ENCODE measurements at places on chromosomes 13 and 19.

DNA sequence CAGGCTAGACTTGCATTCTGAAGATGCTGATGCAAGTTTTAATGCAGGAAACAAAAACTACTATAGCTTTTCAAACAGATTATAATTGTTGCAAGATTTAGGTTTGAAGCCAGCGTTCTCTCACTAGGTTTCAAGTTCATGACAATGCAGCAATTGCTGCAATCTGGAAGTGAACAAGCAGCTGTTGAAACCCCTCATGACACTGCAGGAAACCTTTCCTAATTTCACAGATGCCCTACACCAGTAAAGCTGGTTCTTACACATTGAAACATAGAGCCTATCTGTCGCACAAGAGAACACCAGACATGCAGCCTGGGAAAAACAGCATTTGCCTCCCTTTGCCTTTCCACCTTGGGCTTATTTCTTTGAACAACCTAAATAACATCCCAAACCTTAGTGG lies 1737.2 kb upstream of the MIR17HG start:
- DNase-seq: no peak

GRCh38 chr13:50404769-50405168 lies 389.5 kb downstream of the KCNRG start:
- DNase-seq: no peak

DNA sequence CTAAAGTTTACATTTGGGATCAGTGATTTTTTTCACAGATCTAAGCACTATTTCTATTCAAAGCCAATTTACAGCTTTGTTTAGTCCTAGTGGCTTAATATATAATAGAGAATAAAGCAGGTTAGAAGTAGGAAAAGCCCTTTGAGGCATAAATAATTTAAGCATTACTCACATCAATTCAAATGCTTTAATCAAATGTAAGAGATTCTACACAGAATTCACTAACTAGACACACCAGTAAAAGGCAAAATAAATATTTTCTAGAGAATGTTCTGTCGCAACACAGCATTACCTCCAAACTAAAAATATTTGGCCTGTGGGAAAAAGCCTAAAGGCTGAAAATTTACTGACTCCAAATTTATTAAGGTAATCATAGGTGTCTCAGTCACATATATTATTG lies 31.3 kb downstream of the KCTD12 start:
- peak; percentile 63 for DNase-seq

DNA sequence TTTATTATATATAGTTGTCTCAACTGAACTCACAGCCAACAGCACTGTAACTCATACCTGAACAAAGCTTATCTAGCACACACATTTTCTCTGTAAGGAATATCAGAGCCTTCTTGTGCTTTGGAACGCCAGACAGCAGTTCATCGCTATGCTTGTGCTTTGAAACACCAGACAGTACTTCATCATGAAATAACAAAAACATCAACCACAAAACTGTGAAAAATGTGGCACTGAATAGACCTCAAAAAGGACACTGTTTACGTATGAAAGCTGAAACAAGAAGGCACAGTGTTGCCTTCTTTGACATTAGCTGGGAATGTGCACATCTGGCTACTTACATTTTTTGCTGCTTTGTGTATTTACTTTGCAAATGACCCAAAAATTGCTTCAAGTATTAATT lies 160.2 kb downstream of the PDS5B start:
- DNase-seq: peak; percentile 11

GRCh38 chr19:46783670-46784069 lies 4.7 kb downstream of the SLC1A5 start:
- no peak for DNase-seq

- peak; percentile 64 for DNase-seq
Measured at GRCh38 chr13:104318121-104318520, 1251.9 kb upstream of the SLC10A2 start.

- DNase-seq: peak; percentile 15
Measured at GRCh38 chr13:87669379-87669978, 1.7 kb upstream of the SLITRK5 start.

- no peak for DNase-seq
Measured at GRCh38 chr13:86201477-86201876, 402.3 kb upstream of the SLITRK6 start.

DNA sequence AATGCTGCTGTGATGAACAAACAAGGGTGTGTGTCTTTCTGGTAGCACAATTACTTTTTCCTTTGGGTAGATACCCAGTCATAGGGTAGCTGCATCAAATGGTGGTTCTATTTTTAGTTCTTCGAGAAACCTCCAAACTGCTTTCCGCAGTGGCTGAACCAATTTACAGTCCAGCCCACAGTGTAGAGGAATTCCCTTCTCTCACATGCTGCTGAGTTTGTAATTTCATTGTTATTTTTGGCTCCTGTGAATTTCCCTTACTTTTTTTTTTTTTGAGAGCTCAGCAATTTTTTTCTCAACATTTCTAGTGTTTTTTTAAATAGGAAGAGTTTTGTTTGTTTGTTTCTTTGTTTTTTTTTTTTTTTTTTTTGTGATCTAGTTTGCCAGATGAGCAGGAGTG lies 37.5 kb upstream of the ADGRE1 start:
- no peak for DNase-seq

DNA sequence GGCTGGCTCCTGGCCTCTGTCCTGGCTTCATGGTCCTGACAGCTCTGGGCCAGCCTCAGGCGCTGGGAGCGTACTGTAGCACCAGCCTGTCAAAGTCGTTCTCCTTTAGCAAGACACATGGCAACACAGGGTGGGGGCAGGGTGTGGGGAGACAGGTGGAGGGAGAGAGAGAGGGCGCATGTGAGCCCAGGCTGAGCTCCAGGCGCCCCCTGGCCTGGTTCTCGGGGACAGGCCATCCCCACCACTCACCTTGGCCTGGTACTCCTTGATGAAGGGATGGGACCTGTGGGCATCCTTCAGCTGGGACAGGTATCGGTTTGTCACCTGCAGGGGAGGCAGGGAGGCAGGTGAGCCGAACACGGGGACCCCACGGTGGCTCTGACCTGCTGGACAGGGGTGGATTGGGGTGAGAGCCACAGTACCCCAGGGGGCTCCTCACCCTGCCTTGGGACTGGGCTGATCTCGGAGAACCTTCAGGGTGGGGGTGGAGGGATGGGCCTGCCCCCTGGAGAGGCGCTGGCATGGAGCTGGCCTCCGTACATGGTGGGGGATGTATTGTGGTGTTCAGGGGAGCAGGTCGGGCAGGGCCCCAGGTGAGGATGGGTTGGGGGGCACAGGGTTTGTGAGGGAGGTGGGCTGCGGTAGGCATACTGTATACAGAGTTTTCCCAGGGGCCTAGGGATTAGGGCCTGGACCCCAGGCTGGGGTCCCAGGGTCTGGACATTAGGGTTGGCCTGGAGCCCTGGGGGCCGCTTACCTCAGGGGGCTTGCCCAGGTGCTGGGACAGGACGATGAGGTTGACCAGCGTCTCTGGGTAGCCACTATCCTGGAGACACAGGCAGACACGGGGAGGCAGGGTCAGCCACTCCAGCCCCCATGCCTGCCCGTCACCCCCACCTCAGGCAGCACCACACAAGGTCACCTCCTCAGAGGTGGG lies 3.9 kb upstream of the CERS1 start:
- DNase-seq: no peak

GRCh38 chr19:3024870-3025548 lies 4.1 kb downstream of the TLE2 start:
- DNase-seq: no peak

DNA sequence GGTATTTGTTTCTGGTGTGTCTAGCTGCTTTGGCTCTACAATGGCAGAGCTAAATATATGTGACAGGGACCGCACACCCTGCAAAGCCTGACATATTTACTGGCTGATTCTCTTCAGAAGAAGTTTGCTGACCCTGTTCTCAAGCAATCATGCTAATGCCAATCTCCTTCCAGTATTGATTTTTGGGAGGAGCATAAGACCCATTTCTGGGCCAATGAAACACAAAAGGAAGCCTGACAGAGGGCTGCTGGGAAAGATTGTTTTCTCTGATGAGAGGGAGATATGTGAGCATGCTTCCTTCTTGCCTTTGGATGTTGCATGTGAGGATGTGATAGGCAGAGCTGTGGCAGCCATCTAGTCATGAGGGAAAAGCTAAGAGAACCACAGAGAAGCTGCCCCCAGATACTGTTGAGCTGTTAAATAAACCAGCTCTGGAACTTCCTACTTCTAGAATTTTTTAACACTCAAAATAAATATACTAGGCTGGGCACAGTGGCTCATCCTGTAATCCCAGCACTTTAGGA lies 31.4 kb upstream of the TPTE2 start:
- DNase-seq: no peak

DNA sequence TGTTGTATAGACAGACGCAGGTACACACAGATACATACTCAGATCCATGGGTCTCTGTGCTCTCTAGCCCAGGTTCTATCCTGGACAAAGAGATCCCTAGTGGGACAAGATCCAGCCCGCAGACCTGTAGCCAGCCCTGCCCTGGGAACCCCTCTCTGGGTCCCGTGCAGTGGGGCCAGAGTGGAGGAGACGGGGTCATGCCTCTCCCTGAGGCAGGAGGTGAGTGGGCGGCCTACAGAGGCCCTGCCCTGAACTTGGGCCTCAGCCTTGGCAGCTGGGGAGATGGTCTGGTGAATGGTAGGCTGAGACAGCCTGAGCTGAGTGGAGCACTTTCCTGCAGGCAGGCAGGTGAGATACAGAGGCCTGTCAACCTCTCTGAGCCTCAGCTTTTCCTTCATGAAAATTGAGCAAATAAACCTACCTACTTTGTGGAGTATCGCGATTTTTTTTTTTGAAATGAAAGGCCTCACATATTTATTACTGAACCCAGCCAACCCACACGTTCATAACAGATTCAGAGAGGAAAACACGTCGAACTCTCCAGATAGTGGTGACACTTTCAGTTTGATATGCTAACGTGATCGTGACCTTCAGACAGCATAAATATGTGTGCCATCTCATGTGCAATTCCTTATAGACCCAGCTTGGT lies 3.4 kb upstream of the JUND start:
- no peak for DNase-seq

GRCh38 chr19:40609561-40610395 lies 8.6 kb downstream of the LTBP4 start:
- DNase-seq: peak; percentile 84

- DNase-seq: no peak
Measured at GRCh38 chr13:74288361-74288911, 154.2 kb upstream of the KLF12 start.

- DNase-seq: no peak
Measured at GRCh38 chr13:22091222-22091970, 420.5 kb downstream of the FGF9 start.

DNA sequence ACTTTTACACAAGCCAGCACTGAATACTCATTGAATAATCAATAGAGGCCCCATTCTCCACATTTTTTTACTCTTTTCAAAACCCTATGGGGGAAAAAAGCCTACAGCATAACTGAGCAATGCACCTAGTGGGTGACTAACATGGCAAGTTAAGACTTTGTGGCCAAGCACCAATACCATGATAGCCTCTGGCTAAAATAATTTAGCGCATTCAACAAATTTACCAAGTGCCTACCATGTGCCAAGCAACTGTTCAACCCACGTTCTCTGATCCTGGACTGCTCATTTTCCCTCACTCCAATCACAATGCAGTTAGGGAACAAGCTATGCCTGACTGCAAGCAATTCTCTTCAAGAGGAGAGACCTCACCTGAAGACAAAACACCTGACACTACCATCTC lies 3.0 kb downstream of the ANKRD10 start:
- DNase-seq: no peak

Data from adipocyte (in vitro differentiated cells).